ENCODE measurements at places on chromosomes 16 and 17.
A peak's percentile ranks its signal among the peaks of the same experiment; 100 is the strongest.

GRCh38 chr16:70715860-70716357, 30.1 kb upstream of the MTSS2 start:
- DNase-seq = no peak

DNA sequence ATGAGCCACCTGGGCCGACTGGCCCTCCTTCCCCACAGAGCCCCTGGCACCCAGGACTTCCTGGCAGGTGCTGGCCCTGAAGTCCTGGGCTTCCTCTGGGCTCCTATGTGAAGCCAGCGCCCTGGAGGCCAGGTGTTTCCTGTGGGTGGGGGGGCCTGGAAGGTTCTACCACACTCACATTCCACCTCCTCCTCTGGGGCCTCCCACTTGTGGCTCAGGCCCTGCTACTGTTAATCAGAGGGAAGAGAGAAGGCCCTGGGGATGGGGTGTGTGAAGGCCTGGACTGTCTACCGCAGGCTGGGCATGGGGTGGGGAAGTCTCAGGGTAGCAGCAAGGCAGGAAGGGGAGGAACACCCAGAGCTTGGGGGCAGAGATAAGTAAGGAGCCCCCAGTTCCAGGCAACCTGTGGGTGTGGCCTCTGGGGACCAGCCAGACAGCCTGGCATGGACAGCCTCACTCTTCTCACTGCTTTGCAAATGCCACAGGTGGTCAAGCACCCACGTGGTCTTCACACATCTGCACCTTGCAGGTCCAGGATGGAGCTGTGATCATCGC, 111.9 kb upstream of the TNRC6C start:
- DNase-seq = no peak

DNA sequence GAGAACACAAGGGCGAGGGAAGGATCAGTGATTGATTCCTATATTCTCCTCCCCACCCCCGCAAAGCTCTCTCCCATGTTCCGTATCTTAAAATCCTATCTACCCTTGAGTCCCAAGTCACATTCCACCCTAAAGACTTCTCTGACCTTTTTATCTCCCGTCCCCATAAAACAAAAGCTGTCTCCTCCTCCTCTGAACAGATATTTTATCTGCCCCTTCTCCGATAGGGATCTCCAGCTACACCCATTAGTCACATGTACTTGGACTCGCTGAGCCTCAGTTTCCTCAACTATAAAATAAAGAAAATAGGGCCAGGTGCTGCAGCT, 12.8 kb downstream of the GGA2 start:
- DNase-seq = no peak

- no peak for DNase-seq
Observed at GRCh38 chr17:34902831-34903547, 58.3 kb downstream of the CCT6B start.

GRCh38 chr17:73133911-73134649, 30.7 kb upstream of the SSTR2 start:
- DNase-seq = no peak

DNA sequence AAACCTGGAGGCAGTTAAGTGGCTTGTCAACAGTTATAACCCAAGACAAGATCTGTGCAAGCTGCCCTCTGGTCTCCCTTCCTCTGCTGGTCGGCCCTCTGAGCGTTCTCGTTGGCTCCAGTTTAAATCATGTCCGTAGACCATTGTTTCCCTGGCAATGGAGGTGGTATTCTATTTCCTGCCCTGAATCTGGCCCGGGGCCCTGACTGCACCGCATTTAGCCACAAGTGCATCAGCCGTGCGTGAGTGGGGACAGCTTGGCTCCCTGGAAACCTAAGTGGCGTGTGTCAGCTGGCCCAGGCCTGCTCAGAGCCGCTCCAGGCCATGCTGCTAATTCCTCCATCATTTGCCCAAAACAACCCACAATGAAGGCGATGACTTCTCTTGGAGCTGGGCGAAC, 15.0 kb upstream of the MYLK3 start:
- no peak for DNase-seq

GRCh38 chr17:45261577-45262515, at the start of gene SPATA32:
SPATA32 (minus strand) TSS chr17:45262094; CDS start chr17:45262016, 78 bp downstream.
- DNase-seq = peak; percentile 38

GRCh38 chr17:17494870-17495535, 1.2 kb downstream of the RASD1 start:
- no peak for DNase-seq

DNA sequence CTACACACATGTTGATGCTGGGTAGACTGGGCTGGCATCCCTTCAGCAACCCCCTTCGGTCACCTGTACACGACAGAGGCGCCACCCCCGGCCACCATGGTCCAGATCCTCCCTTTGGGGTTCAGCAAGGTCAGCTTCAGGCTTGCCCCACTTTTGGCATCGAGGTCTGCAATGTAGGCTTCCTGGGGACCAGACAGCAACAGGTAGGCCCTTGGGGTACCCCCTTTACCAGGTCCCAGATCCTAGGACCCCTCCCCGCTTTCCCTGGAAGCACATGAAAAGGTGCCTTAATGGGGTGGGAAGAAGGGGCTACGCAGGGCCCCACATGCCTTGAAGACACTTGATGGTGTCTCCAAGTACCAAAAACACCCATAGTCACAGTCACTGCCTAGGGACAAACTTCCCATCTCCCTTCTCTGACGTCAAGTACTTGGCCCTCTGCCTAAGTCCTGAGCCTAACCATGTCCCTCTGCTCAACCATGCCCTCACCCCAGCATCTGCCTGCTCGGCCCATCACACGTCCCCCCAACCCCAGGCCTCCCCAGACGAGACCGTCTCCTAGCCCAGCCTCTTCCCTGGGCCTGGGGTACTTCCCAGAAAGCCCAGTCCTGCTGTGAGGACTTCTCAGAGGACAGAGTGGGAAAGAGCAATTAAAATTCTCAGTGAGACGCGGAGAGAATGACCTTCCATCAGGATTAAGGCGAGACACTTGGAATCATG, 12.1 kb downstream of the ACLY start:
- no peak for DNase-seq

GRCh38 chr17:49959183-49959935, 9.6 kb upstream of the DLX4 start:
- no peak for DNase-seq

DNA sequence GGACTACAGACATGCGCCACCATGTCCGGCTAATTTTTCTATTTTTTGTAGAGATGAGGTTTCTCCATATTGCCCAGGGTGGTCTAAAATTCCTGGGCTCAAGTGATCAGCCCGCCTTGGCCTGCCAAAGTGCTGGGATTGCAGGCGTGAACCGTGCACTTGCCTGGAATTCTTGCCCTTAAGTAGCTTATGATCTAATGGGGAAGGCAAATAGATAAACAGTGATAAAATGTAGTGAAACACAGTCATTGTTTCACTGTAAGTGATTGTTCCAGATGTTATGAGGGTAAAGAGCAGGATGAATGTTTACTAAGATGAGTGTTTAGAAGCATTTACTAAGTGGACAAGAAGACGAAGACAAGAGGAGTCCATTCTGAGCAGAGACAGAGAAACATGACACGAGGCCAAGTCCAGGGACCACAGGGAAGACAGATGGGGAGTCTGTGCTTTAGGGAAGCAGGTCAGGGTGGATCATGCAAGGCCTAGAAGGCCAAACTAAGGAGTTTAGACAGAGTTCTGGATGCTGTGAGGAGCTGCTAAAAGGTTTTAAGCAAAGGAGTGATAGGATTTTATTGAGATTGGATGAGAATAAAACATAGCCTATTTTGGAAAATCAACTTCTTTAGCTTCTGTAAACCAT, 36.9 kb downstream of the YPEL2 start:
- no peak for DNase-seq

DNA sequence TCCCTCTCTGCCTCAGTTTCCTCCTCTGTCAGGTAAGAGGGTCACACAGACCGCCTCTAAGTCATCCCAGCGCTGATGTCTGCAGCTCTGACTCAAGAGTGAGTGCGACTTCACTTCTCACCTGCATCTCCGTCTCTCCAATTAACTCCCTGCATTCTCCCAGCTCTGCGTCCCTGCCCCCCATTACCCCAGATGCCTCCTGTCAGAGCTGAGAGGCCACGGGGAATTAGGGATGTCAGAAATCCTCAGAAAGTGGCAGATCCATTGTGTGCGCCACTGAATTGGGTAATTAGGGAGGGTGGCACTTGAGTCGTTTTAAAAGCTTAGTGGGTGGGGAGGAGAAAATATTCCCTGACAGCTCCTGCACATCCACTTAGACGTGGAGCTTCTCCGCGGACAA, 885.4 kb upstream of the EEF2KMT start:
- DNase-seq = no peak

DNA sequence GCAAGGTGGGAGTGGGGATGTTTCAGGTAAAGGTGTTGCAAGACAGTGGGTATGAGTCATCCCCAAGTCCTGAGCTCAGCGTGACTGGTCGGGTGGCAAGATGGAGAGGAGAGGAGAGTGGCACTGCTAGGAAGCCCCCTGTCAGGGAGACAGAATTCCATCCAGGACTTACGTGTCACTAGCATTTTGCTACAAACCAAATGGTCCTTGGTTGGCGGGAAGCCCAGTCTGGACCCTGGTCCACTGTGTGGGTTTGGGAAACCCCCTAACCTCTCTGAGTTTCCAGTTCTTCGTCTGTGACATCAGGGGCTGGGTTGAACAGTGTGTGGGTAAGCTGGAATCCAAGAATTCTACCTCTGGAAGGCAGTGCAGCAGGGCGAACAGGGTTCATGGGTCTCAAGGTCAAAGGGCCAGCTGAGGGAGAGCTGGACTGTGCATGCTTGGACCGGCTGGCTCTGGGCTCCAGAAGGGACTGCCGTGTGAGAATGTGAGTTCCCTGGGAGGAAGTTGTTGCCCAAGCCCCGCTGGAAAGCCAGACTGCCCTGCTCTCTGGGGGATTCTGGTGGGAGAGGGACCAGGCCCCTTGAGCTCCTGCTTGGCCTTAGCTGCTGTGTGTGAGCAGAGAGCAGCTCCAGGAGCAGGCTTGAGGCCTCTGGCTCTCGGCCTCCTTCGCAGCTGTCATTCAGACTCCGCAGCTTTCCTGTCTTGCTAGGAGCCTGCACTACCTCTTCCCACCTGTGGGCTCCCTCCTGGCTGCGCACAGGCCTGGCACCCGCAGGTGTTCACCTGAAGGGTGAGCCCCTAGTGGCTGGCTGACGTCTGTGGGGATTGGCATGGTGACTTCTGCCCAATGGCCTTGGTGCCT, 84.6 kb downstream of the NT5M start:
- no peak for DNase-seq

DNA sequence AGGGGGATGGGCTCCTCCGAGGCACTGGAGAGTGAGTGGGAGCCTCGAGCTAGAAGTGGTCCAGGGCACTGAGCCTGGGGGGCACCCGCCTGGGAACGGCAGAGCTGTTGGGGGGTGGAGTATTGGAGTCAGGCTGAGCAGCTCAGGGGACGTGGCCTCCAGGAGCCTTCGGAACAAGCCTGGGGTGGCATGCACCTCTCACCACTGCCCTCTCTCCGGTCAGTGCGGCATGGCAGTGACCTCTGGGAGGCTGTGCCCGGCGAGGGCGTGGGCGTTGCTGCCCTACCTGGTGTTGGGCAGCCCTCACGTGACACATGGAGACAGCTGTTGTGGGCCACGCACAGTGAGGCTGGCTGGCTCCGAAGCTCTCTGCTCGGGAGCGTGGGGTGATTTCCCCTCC, 13.9 kb downstream of the PRSS27 start:
- no peak for DNase-seq

DNA sequence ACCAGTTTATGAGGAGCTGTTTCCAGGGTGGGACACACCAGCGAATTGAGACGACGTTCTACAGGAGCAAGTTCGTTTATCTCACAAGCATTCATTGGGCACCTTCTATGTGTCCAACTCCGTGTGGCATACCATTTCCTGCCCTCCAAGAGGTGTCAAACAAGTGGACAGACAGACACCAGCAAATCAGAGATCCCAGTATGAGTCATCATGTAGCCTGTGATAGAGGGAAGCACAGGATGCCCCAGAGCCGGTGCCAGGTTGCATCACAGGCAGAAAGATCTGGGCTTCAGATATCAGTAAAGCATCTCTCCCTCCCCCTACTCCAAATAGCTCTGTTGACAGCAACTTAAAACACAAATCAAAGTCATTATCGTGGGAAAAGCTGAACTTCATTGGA, 31.8 kb upstream of the MAF start:
- no peak for DNase-seq

DNA sequence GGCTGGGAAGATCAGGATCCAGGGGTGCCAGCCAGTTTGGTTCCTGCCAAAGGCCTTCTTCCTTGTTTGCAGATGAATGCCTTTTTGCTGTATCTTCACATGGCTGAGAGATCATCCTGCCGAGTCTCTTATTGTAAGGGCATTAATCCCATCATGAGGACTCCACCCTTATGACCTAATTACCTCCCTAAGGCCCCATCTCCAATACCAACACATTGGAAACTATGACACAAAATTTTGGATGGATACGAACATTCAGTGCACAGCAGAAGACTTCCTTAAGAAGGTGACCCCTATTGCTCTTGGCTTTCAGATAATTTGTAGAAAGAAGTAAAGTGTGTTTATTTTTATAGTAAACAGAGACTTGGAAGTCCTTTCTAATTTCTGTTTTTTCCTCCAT, 1164.7 kb upstream of the CDH8 start:
- DNase-seq = no peak

- DNase-seq = no peak
Observed at GRCh38 chr17:72790190-72790589, 302.3 kb downstream of the SLC39A11 start.

GRCh38 chr16:52237823-52238222, 309.1 kb downstream of the TOX3 start:
- no peak for DNase-seq

- DNase-seq = no peak
Observed at GRCh38 chr16:22634954-22635353, 124.3 kb downstream of the NPIPB5 start.

- no peak for DNase-seq
Observed at GRCh38 chr16:56603589-56603988, 4.8 kb upstream of the MT2A start.

- no peak for DNase-seq
Observed at GRCh38 chr17:42518046-42518754, 17.8 kb upstream of the NAGLU start.

DNA sequence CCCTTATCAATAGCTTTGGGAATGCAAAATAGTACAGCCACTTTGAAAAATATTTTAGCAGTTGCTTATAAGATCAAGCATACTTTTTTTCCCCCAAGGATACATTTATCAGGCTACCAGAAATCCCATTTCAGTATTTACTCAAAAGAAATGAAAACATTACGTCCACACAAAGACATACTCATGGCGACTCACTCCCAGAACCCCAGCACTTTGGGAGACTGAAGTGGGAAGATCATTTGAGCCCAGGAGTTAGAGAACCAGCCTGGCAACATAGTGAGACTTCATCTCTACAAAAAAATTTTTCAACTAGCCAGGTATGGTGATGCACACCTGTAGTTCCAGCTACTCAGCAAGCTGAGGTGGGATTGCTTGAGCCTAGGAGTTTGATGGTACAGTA, 5.9 kb downstream of the SKA2 start:
- no peak for DNase-seq
